DMS79 treated with DMSO at 0.1 percent for 48 hours (cell line): ENCODE measurements at places on chromosomes 7 and 10.

- no peak for DNase-seq
Measured at GRCh38 chr10:29389935-29390334, 101.1 kb downstream of the LYZL1 start.

- DNase-seq, result no peak
Measured at GRCh38 chr7:14487701-14488395, 414.7 kb downstream of the DGKB start.

DNA sequence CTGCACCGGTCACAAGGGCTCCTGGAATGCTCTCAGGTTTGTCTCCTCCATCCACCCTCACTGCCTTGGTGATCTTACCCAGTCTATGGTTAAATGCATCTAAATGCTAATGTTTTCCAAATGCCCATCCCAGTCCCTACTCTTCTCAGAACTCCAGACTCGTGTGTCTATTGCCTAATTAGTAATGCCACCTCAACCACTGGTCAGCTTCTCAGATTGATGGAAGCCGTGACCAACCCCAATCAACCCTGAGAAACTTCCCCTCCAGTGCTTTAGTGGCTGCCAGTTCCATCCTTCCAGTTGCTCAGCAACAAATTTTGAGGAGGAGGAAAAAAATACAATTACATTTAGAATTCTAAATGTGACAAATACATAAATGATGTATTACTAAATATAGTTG lies 18.6 kb downstream of the NUDCD3 start:
- DNase-seq, result no peak

DNA sequence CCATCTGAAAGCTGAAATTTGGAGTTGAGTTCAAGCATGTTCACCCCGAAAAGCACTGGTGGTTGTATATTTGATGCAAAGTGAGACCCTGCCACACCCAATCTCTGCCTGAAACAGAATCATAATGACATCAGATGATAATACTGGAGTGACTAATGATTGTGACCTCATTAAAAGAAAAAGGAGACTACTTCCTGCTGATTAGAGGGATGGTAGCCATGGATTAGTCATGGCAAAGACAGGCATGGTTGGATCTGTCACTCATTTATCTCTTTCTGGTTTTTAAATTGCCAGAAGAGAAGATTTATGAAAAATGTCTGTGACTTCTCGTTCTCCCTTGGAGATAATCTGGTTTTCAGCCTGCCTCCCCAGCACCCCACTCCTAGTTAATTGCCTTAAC lies 101.2 kb downstream of the BAMBI start:
- DNase-seq, result no peak

- DNase-seq, result no peak
Measured at GRCh38 chr7:152142976-152143595, 117.6 kb downstream of the GALNT11 start.

GRCh38 chr10:122264436-122264835 lies 6.7 kb upstream of the BTBD16 start:
- no peak for DNase-seq

DNA sequence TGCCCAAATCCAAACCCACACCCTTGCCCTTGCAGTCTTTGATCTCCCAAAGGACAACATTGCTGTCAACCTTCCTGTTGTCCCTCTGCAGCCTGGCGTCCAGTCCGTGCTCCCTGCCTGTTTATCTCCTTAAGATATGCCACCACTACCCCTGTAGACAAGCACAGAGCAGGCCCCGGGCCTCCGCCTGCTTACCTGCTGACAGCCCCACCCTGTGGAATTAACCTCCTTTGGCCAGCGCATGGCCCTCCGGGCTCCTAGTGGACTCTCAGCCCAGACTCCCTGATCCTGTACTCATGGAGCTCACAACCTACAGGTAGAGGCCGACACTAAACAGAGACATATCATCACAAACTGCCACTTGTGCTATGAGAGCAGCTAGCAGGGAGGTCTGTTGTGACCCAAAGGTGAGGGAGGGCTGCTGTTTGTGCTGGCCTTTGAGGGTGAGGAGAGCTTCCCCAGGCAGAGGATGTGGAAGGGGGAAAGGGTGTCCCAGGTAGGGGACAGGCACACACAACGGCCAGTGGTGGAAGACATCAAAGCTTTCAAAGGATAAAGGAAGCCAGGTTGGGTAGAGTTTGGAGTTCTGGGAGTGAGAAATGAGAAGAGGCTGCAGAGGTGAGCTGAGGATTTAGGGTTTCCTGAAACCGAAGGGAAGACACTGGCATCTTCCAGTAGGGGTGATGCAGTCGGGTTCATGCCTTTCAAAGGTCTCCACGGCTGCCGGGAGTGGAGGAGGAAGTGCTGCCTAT lies 174.5 kb upstream of the ZMIZ1 start:
- no peak for DNase-seq

DNA sequence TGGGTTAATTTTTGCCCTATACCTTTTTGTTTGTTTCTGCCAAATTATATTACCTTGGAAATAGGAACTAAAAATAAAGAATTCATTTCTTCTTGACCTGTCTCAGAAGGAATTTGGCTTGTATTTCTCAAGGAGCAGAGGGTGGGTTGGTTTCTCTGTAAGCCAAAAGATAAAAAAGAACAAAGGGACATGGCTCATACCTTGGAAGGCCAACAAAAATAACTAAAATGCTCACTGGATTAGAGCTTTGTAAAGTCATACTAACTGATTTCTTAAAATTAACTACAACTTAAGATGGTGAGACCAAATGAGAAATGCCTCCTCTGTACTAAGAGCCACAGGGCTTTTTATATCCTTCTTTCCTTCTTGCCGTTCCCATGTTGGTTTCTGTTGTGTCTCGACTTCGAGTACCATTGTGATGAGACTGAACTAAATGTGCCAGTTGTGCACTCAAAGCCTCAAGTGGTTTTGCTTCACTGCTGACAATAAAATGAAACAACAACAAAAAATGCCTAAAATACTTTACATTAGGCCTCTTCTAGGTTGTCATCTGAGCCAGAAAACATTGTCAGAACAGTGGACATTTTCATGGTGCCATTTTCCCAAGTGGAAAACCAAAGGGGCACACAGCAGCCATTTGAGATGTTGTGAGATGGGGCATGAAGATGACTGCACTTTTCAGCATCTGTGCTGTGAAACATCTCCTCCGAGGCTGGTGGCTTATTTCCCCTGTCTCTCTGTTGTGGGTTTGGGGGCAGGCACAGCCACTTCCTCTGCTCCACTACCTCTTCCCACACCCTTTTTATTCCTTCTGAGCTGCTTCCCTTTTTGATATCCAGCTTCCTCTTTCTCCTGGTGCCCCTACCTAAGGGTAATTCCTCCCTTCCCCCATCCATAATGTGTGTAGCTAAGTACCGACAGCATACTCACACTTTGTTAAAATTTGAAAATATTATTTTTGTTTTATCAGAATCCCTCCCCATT lies 51.8 kb upstream of the AGR3 start:
- DNase-seq, result peak; percentile 87

DNA sequence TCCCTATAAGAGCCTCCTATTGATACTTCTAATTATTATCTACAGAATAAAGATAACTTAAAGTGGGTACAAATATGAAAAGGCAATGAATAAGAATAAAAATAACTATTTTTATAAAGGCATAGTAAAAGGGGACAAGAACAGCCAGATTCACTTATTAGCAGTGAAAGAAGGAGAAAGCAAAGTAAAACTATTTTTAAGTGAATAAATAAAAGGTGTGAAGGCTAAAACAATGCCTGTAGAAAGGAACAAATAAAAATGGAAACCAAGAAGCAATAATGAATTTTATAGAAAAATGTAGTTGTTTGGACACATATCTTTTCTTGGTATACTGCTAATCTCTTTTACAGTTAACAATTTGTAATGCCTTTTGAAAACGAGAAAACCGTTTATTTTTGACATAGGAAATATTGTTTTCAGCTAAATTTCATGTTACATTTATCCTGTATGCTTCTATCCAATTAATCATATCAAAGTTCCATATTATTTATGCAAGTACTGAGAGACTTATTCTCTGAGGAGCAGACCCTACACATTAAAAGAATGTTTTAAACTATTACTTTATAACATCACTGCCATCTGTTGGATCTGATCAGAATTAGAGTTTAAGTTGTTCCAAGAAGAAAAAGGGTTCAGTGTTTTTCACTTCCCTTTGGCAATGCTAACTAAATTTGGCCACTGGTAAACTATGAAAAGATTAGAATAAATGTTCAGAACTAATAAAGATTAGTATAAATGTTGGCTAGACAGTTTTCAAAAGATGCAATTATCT lies 59.1 kb downstream of the ARMC3 start:
- peak; percentile 21 for DNase-seq

- DNase-seq, result no peak
Measured at GRCh38 chr7:153887749-153888569, 164.2 kb upstream of the DPP6 start.

DNA sequence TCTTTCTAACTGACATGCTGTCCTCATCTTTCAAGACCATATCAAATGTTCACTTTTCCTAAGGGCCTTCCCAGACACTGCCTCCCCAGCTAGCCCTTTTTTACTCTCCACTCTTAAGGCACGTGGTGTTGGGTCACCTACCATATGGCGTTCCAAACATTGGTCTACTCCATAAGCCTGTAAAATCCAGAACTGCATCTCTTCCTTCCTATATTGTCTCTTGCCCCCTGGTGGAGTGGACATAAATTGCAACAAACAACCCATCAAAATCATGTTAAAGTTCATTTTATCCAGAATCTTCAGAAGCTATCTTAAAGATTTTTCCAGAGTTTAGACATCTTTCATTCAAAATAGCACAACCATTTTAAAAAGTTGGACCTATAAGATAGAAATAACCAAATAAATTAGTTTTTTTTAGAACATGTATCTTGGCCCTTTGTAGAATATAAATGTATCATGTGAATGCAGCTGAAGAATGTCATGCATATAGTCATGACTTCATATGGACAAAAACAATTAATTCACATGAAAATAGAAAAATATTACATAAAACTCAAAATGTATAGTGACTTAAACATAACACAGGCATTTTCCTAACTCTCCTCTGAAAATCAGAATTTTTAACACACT lies 180.6 kb upstream of the CHRM2 start:
- no peak for DNase-seq

GRCh38 chr10:125548356-125548755 lies 134.6 kb downstream of the TEX36 start:
- DNase-seq, result no peak

DNA sequence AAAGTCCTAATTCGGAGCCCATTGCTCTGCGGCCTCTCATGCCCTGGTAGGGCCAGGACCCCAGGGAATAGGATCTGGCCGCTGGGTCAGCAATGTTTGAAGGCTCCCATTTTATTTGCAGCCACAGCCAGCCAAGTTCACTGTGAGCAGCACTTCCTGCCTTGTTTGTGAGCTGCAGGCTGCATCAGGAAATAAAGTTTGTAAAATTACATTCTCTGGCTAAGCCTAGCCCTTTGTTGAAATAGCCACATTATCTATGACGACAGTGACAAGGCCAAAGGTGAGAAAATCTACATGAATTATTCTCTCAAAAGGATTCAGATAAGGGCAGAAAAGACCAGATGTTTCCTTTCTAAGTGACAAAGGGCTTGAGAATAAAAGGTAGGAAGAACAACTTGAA lies 23.7 kb upstream of the ITGB1 start:
- DNase-seq, result no peak

GRCh38 chr10:115665549-115665948 lies 572.4 kb downstream of the ATRNL1 start:
- DNase-seq, result no peak

GRCh38 chr10:133143200-133143533 lies 16.9 kb upstream of the KNDC1 start:
- no peak for DNase-seq

DNA sequence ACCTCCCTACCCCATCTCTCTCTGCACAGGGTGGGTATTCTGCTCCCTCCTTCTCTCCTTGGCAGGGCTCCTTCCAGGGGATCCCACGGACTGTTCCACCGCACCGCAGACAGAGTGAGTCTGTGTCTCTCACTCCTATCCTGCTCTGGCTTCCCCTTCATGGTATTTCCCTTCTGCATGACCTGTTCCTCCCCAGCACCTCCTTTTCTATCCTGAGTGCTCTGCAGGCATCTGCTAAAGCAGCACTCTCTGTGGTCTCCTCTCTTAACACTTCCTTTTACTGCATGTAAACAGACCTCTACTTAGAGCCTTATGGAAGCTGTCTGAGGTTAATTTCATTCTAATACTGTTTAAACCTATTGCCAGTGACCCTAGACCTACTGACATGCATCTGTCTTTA lies 171.5 kb downstream of the CCSER2 start:
- no peak for DNase-seq

DNA sequence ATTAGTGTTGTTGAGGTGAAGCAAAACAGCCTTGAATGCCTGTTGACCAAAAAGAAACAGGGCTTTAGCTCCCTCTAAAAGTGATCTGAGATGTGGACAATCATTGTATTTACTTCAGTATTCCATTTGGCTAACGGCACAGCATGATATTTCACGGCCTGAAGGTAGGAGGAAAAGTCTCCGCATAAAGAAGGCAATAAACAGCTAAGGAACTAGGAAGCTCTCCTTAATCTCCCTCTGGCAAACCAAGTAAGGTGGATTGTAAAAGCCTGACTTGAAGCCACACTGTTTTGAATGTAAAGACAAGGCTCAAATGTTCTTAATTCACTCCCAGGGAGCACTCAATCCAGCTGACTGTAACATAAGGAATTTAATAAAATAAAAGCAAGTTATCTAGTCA lies 160.0 kb upstream of the ZNF804B start:
- no peak for DNase-seq

DNA sequence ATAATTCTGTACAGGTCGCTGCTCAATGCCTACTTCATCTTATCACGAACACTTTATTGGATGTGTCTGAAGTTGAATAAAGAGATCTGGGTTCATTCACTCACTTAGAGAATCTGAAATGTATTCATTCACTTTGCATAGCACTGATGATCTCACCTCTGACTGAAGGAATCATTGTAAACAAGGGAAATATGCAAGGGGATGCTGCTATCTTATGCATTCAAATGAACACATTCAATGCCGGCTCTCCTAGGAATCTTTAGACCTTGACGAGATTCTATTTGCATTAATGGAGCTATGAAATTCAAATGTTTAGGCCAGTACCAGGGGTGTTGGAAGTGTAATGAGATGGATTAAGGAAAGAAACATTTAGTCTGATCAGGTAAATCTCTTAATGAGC lies 200.6 kb upstream of the COBL start:
- no peak for DNase-seq

GRCh38 chr10:71774916-71775702 lies 1.8 kb upstream of the VSIR start:
- DNase-seq, result no peak

DNA sequence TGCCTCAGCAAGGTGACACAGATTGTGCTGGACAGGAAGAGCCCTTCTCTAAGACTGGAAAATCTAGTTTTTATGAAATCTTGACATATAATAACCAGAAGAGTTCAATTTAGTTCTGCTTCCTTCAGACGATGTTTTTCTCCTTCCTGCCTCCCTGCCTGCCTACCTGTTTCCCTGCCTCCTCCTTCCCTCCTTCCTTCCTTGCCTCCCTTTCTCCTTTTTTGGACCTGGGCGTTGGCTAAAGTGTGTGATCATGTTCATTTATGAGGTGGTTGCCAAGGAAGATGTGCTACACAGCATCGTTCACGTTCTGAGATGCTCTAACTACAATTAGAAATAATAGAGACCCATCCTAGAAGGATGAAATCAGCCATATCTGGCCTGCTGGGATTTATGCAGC lies 224.6 kb downstream of the PHTF2 start:
- DNase-seq, result no peak
